Activated CD4-positive, alpha-beta T cell treated with anti-CD3 and anti-CD28 coated beads, Interleukin-2, amount 10 ng/mL, durations not matched to agents 7 days and 5 days (primary cell): ENCODE measurements at places on chromosomes 1 and 21.

- peaks cover 8% of the 10 kb centered on the region for H3K27me3 ChIP-seq
- DNase-seq = no peak
- H3K4me3 ChIP-seq = no peak overlapping the region
- H3K4me1 ChIP-seq = peaks cover 3% of the 10 kb centered on the region
Measured at GRCh38 chr1:31467005-31467674, 54.1 kb downstream of the SERINC2 start.

GRCh38 chr1:228393268-228393701 is 13.3 kb downstream of the TRIM11 start:
- peaks cover 16% of the 10 kb centered on the region for H3K4me1 ChIP-seq
- H3K4me3 ChIP-seq = no peak overlapping the region
- DNase-seq = no peak
- no peaks in the 10 kb centered on the region for H3K27me3 ChIP-seq
- H3K36me3 ChIP-seq = peaks cover 32% of the 10 kb centered on the region

DNA sequence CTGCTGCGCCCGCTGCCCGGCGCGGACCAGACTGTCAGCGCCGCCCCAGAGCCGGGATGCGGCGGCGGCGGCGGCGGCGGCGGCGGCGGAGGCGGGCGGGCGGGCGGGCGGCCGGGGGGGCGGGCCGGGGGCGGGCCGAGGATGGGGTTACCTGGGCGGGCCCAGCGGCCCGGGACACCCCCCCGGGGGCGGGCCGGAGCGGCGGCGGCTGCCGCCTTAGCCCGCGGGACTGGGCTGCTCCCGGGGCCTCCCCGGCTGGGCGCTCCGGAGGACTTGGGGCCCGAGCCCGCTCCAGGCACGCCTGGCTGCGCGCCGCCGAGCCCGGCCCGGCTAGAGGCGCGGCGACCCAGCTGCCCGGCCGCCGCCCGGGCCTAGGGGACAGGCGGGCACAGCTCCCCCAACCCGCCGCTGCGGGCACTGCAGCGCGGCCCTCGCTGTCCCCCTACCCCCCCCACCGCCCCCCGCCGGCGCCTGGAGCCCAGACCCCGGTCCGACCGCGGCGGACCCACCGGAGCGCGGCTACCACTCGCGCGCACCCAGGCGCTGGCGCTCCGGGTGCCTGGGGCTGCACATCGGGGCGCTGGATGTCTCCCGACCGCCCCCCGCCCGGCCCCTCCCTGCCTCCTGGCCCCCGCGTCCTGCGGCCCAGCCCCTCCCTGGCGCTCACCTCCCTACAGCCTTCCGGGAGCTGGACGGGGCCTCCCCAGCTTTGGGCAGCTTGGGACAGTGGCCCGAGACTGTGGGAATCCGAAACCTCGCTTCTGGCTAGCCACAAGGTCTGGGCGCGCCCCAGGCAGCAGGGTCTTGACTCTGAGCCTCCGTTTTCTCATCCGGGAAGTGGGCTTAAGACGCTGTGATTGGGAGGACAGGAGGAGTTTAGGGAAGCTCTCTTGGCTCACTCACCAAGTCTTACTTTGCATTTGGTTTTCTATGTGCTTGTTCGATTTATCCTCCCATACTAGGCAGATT is at the start of gene WNT4:
TSS of gene WNT4 (minus strand) at position 33 of the 969 bp plus-strand sequence. CDS start 175 bp downstream, outside the sequence.
- H3K36me3 ChIP-seq = no peaks in the 10 kb centered on the region
- peaks cover 56% of the 10 kb centered on the region for H3K27me3 ChIP-seq
- peak within 1 kb of the TSS; percentile 66 for H3K4me3 ChIP-seq
- DNase-seq = no peak
- peaks cover 6% of the 10 kb centered on the region for H3K4me1 ChIP-seq

GRCh38 chr1:107142140-107142542 is 1.3 kb downstream of the NTNG1 start:
- H3K27ac ChIP-seq = no peak overlapping the region
- H3K27me3 ChIP-seq = peaks cover 50% of the 10 kb centered on the region
- H3K4me3 ChIP-seq = peak overlapping the region; percentile 7
- no peaks in the 10 kb centered on the region for H3K36me3 ChIP-seq
- DNase-seq = no peak
- peaks cover 13% of the 10 kb centered on the region for H3K4me1 ChIP-seq

- peaks cover 20% of the 10 kb centered on the region for H3K27me3 ChIP-seq
- no peak overlapping the region for H3K27ac ChIP-seq
- no peak overlapping the region for H3K4me3 ChIP-seq
- peaks cover 31% of the 10 kb centered on the region for H3K36me3 ChIP-seq
- DNase-seq = no peak
- peaks cover 34% of the 10 kb centered on the region for H3K4me1 ChIP-seq
Measured at GRCh38 chr1:25650289-25650576, 33.6 kb downstream of the MAN1C1 start.

DNA sequence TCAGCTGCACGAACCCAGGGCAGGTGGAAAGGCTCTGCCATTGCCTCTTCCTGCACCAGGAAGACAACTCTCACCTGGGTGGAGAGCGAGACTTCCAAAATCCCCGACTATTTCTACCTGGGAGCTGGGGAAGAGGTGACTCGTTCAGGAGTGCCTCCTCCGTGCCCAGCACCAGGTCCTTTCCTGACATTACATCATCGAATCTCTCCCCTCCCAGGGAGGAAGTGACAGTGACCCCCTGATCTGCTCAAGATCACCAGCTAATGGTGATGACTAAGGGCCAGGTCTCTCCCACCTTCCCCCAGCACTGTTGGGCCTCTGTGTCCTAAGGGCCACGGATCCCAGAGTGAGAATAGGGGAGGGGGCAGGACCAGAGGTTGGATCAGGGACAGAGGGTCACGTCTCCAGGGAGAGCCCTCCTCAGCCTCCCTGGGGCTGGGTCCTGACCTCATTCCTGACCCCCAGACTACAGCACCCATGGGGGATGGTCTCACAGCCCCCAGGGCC is 6.8 kb downstream of the MEGF6 start:
- no peak for DNase-seq
- no peak overlapping the region for H3K27ac ChIP-seq
- H3K4me1 ChIP-seq = no peaks in the 10 kb centered on the region
- no peaks in the 10 kb centered on the region for H3K36me3 ChIP-seq
- H3K4me3 ChIP-seq = no peak overlapping the region

- no peaks in the 10 kb centered on the region for H3K27me3 ChIP-seq
- peak overlapping the region; percentile 51 for H3K4me3 ChIP-seq
- DNase-seq = peak; percentile 49
- H3K4me1 ChIP-seq = peaks cover 20% of the 10 kb centered on the region
Measured at GRCh38 chr1:224245188-224245587, 62.1 kb downstream of the DEGS1 start.

GRCh38 chr1:39416609-39417008 is 74.8 kb upstream of the BMP8A start:
- peaks cover 22% of the 10 kb centered on the region for H3K36me3 ChIP-seq
- H3K27ac ChIP-seq = no peak overlapping the region
- no peaks in the 10 kb centered on the region for H3K27me3 ChIP-seq
- H3K4me3 ChIP-seq = no peak overlapping the region
- peaks cover 5% of the 10 kb centered on the region for H3K4me1 ChIP-seq

DNA sequence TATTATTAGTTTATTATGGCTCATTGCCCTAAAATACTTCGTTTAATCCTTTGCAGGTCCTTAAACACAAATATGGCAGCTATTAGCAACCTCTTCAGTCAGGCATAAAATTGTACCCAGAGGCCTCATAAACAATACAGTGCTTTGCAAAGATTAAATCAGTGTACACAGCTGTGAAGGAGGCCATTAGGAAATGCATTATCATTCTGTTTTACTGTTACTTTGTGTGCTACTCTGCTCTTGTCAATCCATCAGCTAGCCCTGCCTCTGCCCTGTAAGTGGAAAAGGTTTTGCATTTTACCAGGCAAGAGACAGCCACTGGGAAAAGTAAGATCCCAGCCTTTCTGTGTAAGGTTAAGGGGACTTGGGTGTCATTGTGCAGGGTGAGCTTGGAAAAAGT is 415.7 kb upstream of the DAB1 start:
- H3K4me1 ChIP-seq = no peaks in the 10 kb centered on the region
- H3K27ac ChIP-seq = no peak overlapping the region
- H3K4me3 ChIP-seq = no peak overlapping the region
- no peak for DNase-seq
- peaks cover 3% of the 10 kb centered on the region for H3K27me3 ChIP-seq

GRCh38 chr1:202203238-202204039 is 9.8 kb downstream of the LGR6 start:
- peaks cover 26% of the 10 kb centered on the region for H3K4me1 ChIP-seq
- H3K27ac ChIP-seq = no peak overlapping the region
- no peaks in the 10 kb centered on the region for H3K36me3 ChIP-seq
- DNase-seq = no peak
- H3K27me3 ChIP-seq = peaks cover 2% of the 10 kb centered on the region

DNA sequence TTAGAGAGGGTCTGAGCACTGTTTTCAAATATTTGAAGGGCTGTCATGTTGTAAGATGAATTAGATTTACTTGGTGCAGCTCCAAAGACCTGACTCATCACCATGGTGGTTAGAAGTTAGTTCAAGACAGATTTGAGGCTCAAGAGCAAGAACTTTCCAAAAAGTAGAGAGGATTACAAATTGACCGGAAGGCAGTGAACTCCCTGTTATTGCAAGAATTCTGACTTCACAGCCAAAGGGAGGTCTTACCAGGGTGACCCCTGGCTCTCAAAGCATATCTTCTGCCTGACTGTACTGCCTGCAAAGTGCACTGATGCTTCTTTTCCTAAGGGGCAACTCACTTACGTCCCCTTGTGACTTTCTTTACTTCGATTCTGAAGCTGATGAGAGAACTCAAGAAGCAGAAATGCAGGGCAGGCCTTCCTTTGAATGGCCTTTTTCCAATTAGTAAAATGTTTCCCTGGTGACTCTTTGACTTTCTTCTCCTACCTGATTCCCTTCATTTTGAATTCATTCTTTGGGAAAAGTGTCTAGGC is 86.4 kb downstream of the NAV1 start:
- no peak overlapping the region for H3K27ac ChIP-seq
- DNase-seq = no peak
- no peaks in the 10 kb centered on the region for H3K36me3 ChIP-seq
- no peaks in the 10 kb centered on the region for H3K4me1 ChIP-seq
- no peak overlapping the region for H3K4me3 ChIP-seq

DNA sequence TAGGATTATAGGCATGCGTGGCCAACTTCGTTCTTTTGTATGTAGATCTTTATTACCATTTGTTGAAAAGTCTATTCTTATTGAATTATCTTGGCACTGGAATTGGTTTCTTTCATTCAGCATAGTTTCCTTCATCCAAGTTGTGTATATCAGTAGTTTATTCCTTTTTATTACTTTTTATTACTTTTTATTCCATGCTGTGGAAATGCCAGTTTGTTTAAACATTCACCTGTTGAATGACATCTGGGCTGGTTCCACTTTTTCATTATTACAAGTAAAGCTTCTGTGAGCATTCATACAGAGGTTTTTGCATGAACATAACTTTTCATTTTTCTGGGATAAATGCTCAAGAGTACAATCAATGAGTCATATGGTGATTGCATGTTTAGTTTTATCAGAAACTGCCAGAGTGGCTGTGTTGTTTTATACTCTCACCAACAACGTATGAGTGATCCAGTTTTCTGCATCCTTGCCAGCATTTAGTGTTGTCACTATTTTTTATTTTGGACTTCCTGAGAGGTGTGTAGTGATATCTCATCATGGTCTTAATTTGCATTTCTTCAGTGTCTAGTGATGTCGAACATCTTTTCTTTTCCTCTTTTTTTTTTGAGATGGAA is 28.6 kb downstream of the PTPRU start:
- no peak overlapping the region for H3K4me3 ChIP-seq
- peaks cover 3% of the 10 kb centered on the region for H3K4me1 ChIP-seq
- H3K27me3 ChIP-seq = peaks cover 54% of the 10 kb centered on the region
- H3K36me3 ChIP-seq = no peaks in the 10 kb centered on the region
- no peak overlapping the region for H3K27ac ChIP-seq

- H3K27me3 ChIP-seq = no peaks in the 10 kb centered on the region
- peaks cover 10% of the 10 kb centered on the region for H3K36me3 ChIP-seq
- peaks cover 40% of the 10 kb centered on the region for H3K4me1 ChIP-seq
- peak overlapping the region; percentile 91 for H3K27ac ChIP-seq
- peak overlapping the region; percentile 65 for H3K4me3 ChIP-seq
Measured at GRCh38 chr1:24390924-24391782, 22.4 kb downstream of the STPG1 start.

DNA sequence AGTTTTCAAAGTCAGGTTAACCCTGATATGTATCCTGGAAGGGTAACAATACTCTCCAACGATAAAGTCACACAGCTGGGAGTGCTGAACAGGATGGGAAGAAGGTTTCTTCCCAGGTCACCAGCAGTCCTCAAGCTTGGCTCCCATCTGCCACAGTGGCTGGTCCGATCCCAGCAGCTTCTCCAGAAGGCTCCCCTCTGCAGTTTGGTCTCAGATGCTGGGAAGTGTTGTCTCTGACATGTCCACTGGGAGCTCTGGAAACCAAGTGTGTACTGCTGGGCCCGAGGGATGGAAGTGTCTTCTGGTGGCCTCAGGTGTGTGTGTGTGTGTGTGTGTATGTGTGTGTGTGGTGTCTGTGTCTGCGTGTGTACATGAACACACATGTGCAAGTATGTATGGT is 16.4 kb upstream of the GNL2 start:
- no peak for DNase-seq
- no peak overlapping the region for H3K4me3 ChIP-seq
- no peaks in the 10 kb centered on the region for H3K36me3 ChIP-seq
- peaks cover 21% of the 10 kb centered on the region for H3K27me3 ChIP-seq
- no peaks in the 10 kb centered on the region for H3K4me1 ChIP-seq

- peaks cover 49% of the 10 kb centered on the region for H3K27me3 ChIP-seq
- H3K36me3 ChIP-seq = no peaks in the 10 kb centered on the region
- H3K4me1 ChIP-seq = peaks cover 51% of the 10 kb centered on the region
- DNase-seq = no peak
Measured at GRCh38 chr21:42120101-42120902, 49.2 kb downstream of the UMODL1 start.
